Stimulated activated CD4-positive, alpha-beta T cell treated with anti-CD3 and anti-CD28 coated beads, TNF-alpha, amount 100 ng/mL, for 48 hours (primary cell): ENCODE measurements at places on chromosomes 7 and 10.

DNA sequence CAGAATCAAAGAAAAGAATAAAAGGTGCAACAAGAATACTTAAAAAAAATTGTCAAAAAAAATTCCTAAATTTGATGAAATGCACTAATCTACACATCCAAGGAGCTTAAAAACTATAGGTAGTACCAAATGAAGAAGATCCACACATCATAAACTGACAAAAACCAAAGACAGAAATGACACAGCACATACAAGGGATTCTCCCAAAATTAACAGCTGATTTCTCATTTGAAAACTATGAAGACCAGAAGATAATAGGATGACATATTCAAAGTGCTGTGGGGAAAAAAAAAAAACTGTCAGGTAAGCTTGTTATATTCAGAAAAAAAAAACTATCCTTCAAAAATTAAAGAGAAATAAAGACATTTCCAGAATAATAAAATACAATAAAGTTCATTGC, 618.2 kb downstream of the TNS3 start:
- no peak for DNase-seq

DNA sequence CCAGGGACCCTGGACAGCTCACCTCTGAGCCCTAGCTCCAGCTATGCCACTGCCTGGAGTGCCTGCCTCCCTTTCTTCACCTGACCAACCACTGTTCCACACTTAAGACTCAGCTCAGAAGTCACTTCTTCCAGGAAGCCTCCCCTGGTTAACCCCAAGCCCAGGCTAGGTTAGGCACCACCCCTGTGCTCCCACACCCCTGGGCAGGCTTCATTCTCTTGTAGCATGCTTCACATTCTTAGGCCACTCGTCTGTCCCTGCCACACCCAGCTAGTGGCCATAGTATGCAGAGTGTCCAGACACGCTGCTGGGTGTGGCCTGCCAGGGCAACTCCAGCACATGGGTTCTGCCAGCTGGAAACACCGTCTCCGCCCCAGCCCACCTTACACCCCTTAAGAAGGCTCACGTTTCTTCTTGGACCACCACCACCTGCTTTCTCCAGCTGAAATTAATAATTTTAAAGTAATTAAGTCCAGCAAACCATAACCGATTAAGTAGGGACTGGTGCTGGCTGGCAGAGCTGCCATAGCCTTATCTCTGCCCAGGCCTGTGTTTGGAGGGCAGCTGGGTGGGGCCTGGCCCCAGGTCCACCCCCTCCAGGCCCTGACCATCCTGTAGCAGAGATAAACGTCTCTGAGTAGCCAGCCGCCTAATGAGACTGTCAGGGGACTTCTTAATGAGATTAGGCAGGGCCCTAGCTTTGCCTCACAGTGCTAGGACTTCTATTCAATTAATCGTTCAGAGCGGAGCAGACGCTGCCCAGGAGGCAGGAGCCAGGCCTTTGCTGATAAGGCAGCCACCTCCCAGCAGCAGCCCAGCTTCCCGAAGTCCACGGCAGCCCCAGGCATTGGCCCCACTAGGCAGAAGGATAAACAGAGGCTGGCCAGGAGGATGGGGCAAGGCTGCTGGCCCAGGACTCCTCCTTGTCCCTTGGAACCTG, 20.5 kb downstream of the GRID1 start:
- no peak for DNase-seq

DNA sequence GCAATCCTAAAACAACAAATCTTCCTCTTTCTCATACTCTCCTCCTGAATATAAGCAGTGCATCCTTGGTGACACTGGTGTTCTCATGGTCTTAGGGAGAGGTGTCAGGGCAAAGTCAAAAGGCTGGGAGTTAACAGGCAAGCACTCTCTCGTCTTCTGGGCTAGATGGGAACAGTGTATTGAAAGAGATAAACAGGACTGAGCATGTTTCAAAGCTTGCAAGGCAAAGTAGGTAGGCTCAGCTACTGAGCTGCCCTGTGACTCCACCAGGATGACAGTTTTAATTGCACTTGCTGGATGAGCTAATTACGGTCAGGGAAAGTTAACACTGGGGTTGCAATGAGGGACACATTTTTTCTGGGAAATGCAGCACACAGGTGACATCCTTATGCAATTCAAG, 554.9 kb upstream of the NRP1 start:
- no peak for DNase-seq

GRCh38 chr7:92631067-92631849, 41.1 kb upstream of the FAM133B start:
- DNase-seq = peak; percentile 63

GRCh38 chr7:8751557-8752231, 318.3 kb downstream of the NXPH1 start:
- DNase-seq = no peak

- no peak for DNase-seq
These were observed 39.6 kb upstream of the PRKCQ start for GRCh38 chr10:6619660-6620059.

DNA sequence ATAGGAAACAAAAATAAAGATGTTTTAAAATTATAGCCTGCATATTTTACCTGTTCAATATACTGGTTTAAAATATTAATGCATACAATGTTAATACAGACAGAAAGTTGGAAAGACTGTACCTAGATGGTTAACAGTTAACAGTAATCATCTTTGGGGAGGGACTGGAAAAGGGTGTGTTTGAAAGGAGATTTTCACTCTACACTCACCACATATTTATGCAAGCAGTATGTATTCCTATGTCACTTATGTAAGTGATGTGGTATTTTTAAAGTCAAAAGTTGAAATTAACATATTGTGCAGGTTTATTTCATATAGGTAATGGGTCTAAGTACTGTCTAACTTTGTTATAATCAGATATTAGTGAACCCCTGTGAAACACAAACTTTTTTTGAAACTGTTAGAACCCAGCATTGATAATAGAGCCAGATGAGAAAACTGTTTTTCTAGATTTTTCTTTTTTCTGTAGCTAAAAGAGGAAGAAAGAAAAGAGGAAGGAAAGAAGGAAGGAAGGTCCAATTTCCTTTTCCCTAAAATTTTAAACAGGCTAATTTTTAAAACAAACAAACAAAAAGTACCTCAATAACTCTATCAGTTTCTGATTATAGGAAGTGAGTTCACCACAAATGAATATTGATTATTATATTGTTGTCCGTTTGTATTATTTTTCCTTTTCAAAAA, 9.0 kb upstream of the STARD3NL start:
- DNase-seq = no peak

DNA sequence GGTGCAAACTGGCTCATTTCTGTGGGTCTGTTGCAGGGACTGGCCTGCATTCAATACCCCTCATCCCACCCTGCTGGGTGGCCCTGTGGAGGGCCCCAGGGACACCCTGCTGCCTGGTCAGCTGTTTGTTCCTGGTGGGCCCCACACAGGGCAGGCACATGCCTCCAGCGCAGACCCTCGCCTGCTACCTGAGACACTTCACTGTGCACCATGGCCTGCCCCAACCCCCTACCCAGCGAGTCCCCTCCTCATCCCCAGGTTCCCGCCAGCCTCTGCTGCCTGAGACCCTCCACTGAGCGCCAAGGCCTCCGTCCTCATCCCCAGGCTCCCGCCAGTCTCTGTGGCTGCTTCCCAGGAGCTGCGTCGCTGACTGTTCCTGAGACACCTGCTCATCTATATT, 16.8 kb downstream of the GPR146 start:
- DNase-seq = no peak

GRCh38 chr7:111384065-111384891, 178.0 kb downstream of the IMMP2L start:
- no peak for DNase-seq

GRCh38 chr10:103871006-103871405, 15.6 kb upstream of the SH3PXD2A start:
- no peak for DNase-seq

GRCh38 chr10:123157210-123157609, 3.0 kb downstream of the BUB3 start:
- DNase-seq = no peak

GRCh38 chr10:110973400-110973799, 54.0 kb downstream of the SHOC2 start:
- DNase-seq = no peak

DNA sequence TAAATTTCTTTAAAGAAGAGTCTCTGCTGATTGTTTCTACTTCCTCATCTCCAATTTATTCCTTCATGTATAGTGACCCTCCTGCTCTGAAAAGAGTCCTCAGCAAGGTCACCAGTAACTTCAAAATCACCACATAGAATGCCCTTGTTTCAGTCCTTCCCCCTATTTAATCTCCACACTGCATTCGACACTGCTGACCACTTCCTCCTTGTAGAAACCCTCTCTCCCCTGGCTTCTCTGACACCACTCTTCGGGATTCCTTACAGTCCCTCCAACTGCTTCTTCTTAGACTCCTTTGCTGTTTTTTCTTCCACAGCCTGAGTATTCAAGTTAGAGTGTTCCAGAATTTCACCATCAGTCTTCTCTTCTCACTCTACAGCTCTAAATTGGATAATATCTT, 89.5 kb downstream of the VPS41 start:
- no peak for DNase-seq
